ENCODE measurements at places on chromosomes 7 and 10.

GRCh38 chr10:126420567-126421300, 32.5 kb upstream of the ADAM12 start:
- no peak for DNase-seq

DNA sequence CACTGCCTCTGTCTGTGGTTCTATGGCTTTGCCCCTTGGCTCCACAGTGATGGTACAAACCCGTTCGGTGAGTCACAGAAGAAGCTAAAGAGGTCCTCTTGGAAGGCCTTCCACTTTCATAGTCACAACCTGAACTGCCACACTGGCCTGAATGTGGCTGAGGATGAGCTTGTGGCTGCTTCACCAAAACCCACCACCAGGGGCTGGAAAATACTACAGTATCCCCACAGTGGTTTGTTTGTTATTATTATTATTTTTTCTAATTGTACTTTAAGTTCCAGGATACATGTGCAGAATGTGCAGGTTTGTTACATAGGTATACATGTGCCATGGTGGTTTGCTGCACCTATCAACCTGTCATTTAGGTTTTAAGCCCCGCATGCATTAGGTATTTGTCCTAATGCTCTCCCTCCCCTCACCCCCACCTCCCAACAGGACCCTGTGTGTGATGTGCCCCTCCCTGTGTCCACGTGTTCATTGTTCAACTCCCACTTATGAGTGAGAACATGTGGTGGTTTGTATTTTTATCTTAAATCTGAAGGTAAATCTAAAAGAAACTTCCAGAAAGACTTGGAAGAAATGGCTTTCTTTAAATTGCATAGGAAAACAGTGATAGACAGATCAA, 160.8 kb upstream of the NPSR1 start:
- no peak for DNase-seq

DNA sequence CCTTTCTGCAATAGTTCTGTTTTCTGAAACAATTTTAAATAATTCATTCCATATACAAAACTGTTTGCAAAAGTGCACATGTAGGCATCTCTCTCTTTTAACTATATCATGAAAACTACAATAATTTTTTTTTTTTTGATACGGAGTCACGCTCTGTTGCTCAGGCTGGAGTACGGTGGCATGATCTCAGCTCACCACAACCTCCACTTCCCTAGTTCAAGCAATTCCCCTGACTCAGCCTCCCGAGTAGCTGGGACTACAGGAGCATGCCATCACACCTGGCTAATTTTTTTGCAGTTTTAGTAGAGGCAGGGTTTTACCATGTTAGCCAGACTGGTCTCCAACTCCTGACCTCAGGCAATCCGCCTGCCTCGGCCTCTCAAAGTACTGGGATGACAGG, 44.0 kb upstream of the SEMA3A start:
- DNase-seq, result no peak

- DNase-seq, result no peak
Measured at GRCh38 chr7:43735403-43735801, 6.1 kb upstream of the COA1 start.

- DNase-seq, result no peak
Measured at GRCh38 chr7:111878785-111879184, 316.5 kb upstream of the IMMP2L start.

DNA sequence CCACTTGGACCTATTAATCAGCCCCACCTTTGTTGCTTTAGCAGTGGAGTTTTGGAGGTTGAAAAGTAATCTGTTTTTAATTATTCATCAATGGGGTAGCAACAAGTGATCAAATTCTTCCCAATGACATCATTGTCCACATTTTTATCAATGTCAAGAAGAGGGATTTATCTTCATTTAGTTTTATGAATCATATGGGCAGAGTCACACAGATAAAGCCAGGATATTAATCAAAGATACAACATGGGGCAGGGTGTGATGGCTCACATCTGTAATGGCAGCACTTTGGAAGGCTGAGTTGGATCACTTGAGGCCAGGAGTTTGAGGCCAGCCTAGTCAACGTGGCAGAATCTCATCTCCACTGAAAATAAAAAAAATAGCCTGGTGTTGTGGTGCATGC, 388.4 kb upstream of the POM121L12 start:
- DNase-seq, result no peak

GRCh38 chr7:1141651-1142050, 18.3 kb downstream of the ZFAND2A start:
- DNase-seq, result no peak

All from AG04449 (cell line).